CD4-positive, alpha-beta T cell treated with Interleukin-2 at 100 ng/mL for 4 hours (primary cell): ENCODE measurements at places on chromosomes 13 and 19.

DNA sequence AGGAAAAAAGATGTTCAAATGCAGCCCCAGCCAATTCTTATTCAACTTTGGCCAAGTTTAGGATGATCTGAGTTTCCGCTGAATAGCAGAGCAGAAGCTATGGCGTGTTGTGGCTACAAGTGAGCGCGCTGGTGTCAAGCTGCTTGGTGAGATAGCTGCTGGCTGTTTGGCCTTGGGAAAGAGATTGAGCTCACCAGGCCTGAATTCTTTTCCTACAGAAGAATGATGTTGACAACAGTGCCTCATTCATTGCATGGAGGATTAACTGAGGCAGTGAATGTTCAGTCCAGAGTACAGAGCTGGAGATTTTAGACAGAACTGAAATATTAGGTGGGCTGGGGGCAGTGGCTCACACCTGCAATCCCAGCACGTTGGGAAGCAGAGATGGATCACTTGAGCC, 31.5 kb upstream of the MAP3K10 start:
- no peak for DNase-seq

GRCh38 chr19:55118401-55118991, 1.1 kb upstream of the PPP1R12C start:
- peak; percentile 12 for DNase-seq

GRCh38 chr13:51246025-51246417, 23.8 kb downstream of the FAM124A start:
- DNase-seq: no peak

GRCh38 chr19:29315556-29316190, 102.7 kb upstream of the UQCRFS1 start:
- DNase-seq: no peak

DNA sequence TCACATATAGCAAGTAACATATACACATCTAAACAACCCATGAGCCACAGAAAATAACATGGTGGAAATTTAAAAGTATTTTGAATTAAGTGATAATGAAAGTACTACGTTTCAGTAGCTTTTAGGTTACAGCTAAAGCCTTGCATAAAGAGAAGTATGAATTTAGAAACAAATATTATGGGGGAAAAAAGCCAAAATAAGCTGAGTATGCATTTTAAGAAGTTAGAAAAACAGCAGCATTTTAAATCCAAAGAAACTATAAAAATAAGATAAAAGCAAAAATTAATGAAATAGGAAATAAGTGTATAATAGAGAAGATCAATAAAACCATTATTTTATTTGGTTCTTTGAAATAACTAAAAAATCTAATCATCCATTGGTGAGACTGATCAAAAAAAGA, 89.8 kb upstream of the ARHGEF7 start:
- no peak for DNase-seq

- no peak for DNase-seq
These were observed 1730.1 kb downstream of the SLITRK5 start for GRCh38 chr13:89401264-89401675.

DNA sequence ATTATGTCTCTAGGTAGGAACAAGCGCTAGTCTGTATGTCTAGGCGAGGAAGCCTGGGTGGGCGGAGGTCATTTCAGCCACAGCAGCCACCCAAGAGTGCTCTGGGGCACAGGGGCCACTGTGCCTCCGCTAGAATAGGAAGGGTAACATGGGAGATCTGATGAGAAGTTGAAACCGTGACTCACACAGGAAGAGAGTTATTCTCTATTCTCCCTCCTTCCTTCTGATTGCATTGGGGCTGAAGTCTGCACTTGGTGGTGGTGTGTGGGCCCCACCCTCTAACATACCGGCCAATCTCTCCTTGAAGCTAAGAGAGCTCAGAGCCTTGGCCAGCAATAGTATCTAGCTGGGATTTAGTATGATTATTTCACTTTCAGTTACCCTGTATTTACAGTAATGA, 20.3 kb upstream of the GGACT start:
- DNase-seq: peak; percentile 38

DNA sequence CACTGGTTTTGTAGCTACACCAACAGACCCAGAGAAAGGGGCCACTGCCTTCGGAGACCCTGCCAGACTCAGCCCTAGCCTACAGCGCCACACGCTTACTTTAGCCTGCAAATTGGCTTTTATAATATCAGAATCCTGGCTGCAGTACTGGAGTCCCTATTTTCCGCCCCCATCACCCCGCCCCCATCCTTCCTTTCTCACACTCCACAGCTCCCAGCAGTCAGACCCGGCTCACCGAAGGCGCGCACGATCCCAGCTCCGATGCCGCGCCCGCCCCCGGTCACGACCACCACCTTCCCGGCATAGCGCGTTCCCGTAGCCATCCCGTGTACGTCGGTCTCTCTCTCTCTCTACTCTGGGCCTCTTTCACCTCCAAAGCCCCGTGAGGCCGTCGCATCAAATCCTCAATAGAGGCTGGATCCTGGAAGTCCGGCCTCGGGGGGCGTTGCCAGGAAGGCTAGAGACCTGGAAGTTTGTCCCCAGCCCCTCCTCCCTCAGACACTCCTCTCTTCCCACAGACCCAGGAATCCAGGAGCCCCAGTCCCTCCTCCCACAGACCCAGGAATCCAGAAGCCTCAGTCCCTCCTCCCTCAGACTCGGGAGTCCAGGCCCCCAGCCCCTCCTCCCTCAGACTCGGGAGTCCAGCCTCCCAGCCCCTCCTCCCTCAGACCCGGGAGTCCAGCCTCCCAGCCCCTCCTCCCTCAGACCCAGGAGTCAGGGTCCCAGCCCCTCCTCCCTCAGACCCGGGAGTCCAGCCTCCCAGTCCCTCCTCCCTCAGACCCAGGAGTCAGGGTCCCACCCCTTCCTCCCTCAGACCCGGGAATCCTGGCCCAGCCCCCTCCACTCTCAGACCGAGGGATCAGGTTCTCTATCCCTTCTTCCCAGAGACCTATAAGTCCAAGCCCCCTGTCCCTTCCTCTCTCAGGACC, at the start of gene HSD17B14:
Gene HSD17B14, minus strand, starts transcription at position 403 of the 929 bp plus-strand sequence. Its CDS starts 80 bp downstream, at position 323.
- no peak for DNase-seq
